Fibroblast of skin of left quadriceps (primary cell): ENCODE measurements at places on chromosomes 11 and 22.
A peak's percentile ranks its signal among the peaks of the same experiment; 100 is the strongest.

DNA sequence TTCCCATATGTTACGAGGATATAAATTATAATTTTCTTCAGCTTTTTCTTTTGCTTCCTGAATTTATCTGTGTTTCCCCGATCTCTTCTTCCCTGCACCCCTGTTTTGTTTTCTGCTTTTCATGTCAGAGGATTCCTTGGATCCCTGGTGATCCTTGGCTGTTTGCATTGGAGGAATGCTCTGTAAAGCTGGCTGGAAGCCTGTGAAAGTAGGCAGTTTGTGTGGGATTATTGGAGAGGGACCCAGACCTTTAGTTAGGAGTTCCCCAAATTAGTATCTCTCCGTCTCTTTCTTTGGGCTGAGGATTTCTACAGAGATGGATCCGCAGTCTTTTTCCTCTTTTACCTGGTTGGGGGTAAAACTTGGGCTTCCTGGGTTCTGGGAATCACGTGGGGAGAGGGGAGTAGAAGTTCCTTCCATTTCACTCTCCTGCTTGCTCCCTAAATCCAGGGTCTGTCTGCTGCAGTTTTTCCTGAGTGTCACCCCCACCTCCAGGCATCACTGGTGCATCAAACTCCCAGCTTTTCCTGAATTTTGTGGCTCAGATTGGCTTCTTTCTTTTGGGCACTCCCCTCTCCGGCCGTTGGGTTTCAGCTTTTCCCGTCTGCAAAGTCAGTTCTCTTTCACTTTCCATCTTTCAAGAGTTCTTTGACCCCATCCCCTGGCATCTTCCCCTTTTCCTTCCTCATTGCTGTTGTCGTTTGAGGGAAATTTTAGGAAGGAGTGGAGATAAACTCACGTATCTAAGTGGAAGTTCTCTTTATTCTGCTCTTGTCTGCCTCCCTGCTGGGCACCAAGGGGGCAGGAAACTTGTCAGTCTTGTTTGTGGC, 79.1 kb upstream of the ALX4 start:
- no peak for DNase-seq

DNA sequence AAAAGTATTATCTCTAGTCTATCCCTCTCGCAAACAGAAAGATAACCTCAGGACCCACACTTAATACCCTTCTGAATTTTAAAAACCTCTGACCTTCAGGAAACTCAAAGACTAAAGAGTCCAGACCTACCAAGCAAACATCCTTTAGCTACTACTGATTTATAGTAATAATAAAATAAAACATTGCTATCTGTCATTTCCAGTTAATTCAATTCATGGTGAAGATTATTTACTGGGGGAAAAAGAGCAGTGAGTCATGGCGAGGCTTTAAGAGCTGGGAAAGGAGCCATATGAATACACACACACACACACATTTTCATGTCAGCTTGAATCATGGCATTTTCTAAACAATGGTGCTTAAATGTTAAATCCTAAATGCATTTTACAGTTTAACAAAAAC, 87.1 kb downstream of the FAM76B start:
- peak; percentile 91 for DNase-seq

DNA sequence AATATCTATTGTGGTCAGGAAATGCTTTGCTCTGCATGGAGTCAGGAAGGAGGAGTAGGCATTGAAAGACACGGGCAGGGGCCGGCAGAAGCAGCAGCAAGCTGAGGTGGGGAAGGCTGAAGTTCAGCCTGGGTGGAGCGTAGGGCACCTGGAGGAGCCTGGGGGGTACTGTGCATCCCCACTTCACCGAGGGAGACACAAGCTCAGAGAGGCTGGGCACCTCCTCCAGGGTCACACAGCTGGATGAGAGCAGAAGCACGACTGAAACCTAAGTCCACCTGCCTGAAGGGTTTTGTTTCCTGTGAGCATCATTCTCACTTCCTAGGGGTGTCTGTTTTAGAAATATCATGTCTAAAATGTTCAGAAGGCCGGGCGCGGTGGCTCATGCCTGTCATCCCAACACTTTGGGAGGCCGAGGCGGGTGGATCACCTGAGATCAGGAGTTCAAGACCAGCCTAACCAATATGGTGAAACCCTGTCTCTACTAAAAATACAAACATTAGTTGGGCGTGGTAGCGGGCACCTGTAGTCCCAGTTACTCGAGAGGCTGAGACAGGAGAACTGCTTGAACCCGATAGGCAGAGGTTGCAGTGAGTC, 138.3 kb downstream of the MPPED1 start:
- no peak for DNase-seq

GRCh38 chr22:39773976-39774539, 119.5 kb downstream of the ENTHD1 start:
- DNase-seq = no peak

DNA sequence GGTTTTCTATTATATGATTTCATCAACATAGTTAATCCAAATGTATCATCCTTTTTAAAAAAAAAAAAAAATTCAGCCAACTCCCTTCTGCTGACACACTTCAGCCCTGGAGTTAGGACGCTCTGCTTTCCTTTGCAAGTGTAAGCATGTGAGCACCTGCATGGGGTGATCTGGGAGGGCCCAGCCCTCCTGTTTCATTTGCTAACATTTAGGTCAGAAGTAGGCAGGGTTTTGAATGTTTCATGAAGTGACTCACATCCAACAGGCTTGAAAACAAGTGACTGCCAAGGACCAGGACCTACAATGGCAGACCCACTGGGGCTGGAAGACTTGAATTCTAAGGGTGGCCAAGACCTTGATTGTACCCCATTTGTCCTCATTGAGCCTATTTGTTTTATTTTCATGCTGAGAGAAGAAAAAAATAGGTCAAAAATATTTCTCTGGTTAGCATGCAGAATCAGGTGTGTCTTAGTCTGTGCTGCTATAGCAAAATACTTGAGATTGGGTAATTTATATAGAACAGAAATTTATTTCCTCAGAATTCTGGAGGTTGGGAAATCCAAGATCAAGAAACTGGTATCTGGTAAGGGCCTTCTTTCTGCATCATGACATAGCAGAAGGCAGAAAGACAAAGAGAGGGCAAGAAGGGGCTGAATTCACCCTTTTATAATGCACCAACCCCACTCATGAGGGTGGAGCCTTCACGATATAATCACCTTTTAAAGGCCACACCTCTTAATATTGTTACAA, 137.6 kb downstream of the CD44 start:
- no peak for DNase-seq

DNA sequence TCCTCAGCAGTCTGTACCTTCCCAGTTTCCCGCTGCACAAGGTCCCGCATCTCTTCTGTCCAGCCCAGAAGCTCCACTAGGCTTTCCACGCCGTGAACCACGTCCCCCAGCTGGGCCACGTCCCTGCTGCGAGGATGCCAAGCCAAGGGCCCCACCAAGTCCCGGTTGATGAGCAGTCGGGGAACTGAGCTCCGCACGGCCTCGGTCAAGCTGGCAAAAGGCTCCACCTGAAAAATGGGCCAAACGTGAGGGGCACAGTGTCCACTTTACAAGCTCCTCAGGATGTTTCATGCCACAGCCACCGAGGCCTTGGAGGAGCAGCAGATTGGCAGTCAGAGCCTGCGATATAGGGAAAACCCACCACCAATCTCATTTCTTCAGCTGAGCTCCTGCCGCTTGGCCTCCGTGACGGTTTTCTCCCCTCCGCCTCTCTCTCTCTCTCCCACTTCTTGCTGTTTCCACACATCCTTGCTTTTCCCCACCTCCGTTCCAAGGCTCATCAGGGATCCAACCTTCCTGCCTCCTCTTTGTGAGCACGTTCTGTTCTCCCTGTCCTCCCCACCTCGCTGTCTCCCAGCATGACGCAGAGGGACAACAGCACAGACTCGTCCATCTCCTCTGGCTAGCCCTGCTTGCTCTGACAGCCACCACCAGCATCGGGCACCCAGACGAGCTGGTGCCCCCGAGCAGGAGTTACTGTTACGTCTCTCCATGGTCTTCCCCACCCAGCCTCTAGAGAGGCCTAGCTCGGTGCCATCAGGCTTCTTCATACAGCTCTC, 11.5 kb downstream of the RIC8A start:
- no peak for DNase-seq

DNA sequence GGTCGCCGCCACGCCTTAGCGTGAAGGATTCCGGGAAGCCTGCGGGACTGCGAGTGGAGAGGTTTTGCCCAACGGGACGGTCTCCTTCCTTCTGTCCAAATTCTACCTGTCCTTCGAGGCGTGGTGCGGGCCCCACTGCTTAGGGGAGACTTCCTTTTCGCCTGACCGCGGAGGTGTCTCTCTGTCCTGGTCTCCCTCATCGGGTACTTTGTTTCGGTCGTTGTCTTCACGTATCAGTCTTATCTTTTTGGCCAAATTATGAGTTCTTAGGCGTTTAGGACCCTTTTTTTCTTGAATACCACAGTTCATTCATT, 388 bp downstream of the HINFP start:
- no peak for DNase-seq
